ENCODE measurements at places on chromosomes 2 and 18. TPM values are rescaled to one million over a fixed set of nuclear protein-coding genes. Genes with fewer than 3 reads are reported as not detected.
A peak's percentile ranks its signal among the peaks of the same experiment; 100 is the strongest.

DNA sequence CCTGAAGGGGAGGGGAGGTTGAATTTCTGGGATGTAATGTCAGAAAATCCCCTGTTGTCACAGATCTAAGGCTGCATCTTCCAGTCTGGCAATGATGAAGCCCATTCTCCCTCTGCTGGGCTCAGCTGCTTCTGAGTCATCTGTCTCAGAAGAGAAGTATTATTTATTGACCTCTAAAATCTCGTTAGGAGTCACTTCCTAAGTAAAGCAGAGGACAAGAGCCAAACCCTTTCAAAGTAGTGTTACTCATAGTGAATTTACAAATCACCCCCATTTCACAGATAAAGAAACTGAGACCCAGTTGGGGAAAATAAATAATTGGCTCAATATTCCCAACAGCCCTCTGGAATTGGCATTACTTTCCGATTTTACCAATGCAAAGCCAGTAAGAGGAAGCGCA, 167.3 kb upstream of the SKOR2 start:
- no peak for DNase-seq

GRCh38 chr2:215020283-215020682, 118.1 kb downstream of the ABCA12 start:
- DNase-seq, result no peak

The RTTN gene
- 22.5 TPM for total RNA-seq

DNA sequence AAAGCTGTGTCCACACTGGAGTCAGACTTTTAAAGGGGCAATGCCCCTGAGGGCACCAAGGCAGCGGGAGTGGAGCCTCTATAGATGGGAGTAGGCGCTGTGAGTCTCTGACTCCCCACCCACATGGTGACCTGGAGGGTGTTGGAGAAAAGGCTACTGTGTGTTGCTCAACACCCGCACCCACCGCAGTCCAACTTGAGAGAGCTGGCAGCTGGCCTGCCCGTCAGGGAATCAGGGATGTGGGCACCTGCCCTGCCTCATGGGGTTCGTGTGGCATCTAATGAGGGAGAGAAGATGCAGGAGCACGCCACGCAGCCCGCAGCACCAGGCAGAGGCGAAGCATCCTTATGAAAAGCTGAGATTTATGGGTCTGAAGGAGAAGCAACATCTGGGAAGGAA, 84.2 kb downstream of the KLHL29 start:
- DNase-seq, result no peak

GRCh38 chr18:36189486-36189885, 2.2 kb downstream of the MOCOS start:
- DNase-seq, result no peak

The KCNK3 gene
- 0.13 TPM for total RNA-seq

The SMAD2 gene
- 99.2 TPM for total RNA-seq

DNA sequence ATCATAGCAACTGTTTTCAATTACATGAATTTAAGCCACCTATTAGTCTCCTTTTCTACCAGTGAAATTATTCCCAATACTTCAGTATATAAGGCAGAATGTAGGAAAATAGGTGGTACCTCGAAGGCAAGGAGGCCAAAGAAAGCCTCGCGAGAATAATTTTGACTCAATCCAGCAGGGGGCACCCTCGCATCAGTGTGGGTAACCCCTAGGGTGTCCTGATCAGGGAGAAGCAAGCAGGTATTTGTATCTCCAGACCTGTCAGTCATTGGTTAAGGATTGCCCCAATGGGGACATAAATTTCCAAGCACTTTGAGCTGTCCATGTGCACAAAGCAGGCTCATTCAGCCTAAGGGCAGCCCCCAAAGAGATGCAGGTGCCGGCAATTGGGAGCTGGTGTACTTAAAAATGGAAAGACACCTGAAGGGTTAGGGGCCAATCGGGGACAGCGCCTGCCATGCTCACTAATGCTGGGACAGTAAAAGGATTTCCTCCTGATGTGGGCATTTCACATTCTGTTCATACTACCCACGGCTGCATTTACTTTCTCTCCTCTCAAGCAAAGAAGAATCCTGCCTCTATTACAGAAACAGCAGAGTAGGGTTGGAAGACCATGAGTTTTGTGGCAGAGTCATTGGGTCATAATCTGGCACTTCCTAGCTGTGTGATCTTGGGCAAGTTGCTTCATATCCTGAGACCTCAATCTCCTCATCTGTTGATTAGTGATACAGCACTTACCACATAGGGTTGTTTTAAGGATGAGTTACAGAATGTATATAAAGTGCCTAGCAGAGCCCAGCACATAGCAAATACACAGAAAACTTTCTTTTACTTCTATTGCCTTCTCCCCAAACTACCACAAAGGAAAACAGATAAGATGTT, 136.1 kb downstream of the ICOS start:
- DNase-seq, result no peak

The PKDCC gene
- 4.3 TPM for total RNA-seq

GRCh38 chr2:108998911-108999310, 9.9 kb upstream of the EDAR start:
- DNase-seq, result no peak

DNA sequence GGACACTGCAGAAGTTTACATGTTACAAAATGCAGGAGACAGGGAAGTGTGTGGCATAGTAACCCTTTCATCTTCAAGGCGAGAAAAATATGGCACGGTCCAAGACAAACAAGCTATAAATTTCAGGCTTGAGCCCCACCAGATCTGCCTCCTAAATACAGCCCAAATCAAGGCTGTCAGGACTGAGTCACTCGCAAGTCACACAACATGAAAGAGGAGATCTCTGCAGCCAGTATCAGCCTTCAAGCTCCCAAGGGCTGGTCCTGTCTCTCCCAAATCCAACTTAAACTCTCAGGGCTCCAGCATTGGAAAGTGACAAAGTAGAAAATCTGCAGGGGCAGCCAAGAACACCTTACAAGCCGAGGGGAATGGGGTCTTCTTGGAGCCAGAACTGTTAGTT, 106.3 kb upstream of the GATA6 start:
- no peak for DNase-seq

The PRSS56 gene
- total RNA-seq, result not detected

The SLC5A7 gene
- not detected for total RNA-seq

DNA sequence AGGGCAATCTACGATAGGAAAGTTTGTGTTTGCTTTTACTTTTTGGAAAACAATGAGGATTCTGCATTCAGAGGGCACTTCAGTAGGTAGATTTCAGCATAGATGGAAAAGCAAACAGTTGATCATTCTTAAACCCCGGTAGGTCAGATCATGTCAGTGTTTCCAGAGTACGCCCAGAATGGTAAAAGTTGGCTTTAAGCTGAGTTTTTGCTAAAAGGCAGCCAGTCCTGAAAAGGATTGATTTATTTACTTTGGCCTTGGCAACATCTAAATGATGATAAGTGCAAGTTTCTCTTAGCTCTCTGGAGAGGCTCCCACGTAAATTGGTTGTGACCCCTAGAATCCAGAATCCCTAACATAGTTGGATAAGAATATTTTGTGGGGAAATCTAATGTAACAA, 168.0 kb downstream of the DIS3L2 start:
- no peak for DNase-seq

DNA sequence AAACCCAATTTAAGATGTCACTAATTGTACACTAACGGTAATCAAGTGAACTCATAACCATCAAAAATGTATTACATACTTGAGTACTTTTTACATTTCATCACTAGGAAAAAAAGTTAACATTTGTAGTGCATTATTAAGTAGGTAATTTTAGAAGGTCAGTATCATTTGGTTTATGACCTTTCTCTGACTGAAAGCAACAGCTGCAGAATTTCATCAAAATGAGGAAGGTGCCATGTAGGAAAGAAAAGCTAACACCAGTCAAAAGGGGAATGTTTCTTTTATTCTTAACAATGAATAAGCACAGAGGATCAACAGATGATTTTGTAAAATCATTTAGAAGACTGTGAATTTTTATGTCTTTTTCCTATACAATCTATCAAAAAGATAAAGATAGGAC, 79.0 kb downstream of the PIGN start:
- no peak for DNase-seq

- DNase-seq, result peak; percentile 19
Measured at GRCh38 chr2:120109186-120110061, 96.5 kb downstream of the EPB41L5 start.

DNA sequence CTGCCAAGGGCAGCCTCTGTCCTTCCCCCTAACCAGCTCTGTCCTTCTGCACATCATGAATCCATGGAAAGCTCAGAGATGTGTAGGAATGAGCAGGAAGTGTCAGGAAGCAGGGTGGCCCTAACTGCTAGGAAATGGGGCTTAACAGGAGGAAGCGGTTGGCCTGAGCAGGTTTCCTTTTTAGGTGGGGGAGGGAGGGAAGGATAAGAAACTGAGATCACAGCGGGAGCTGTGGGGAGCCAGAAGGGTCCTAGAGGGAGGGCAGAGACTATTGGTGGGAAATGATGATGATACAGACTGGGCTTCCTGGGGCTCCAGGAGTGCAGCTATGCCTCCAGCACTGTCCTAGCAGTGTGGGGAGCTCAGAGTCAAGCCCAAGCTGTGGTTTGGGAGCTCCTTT, 182.0 kb downstream of the SH3BP4 start:
- DNase-seq, result no peak

DNA sequence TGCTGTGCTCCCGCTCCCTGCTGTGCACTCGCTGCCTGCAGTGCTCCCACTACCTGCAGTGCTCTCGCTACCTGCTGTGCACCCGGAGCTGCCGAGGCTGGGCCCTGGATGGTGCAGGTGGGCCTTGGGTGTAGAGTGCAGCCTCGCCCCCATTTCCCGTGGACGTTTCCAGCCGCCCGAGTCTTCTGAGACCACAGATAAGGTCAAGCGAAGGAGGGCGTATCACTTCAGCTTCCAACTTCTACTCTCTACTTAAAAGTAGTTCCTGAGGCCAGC, 15.9 kb downstream of the TMEM18 start:
- no peak for DNase-seq

GRCh38 chr2:3557639-3558204, 411 bp downstream of the RNASEH1 start:
- DNase-seq, result no peak

The ERFE gene
- not detected for total RNA-seq

The SKOR2 gene
- not detected for total RNA-seq

- no peak for DNase-seq
Measured at GRCh38 chr2:31660165-31660564, 79.4 kb upstream of the SRD5A2 start.

- no peak for DNase-seq
Measured at GRCh38 chr18:58009166-58009565, 34.9 kb upstream of the NEDD4L start.

- DNase-seq, result no peak
Measured at GRCh38 chr2:178359192-178359912, 91.6 kb downstream of the PRKRA start.

The KLF11 gene
- total RNA-seq, result 0.18 TPM

- DNase-seq, result no peak
Measured at GRCh38 chr2:9629222-9630116, 1.3 kb downstream of the YWHAQ start.

The RIT2 gene
- total RNA-seq, result not detected

The SLC30A3 gene
- total RNA-seq, result not detected

The PROC gene
- not detected for total RNA-seq

- DNase-seq, result no peak
Measured at GRCh38 chr2:239855863-239856587, 169.1 kb downstream of the NDUFA10 start.

DNA sequence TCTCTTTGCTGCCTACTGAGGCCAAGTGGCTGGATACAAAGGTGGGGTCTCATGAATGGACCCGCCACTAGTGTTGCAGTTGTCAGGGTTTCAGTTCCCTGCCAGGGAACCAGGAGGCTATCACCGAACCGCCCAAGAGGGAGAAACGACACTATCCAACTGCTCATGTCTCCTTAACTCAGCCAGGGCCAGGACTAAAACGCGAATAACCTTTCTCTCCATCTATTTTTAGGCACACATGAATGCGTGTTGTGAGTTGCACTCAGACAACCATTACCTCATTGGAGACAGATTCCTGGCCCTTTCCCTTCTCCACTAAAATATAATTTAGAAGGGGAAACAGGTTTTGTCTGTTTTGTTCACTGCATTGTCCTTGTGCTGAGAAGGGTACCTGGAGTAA, 559.5 kb downstream of the SOCS6 start:
- DNase-seq, result no peak

The C1QL2 gene
- total RNA-seq, result not detected

All from GM12878 (cell line).